NCI-H524 treated with DMSO at 0.1 percent for 48 hours (cell line): ENCODE measurements at places on chromosomes 11 and 22.
A peak's percentile ranks its signal among the peaks of the same experiment; 100 is the strongest.

GRCh38 chr22:24003887-24004286 is 1.4 kb downstream of the GSTT4 start:
- no peak for DNase-seq

DNA sequence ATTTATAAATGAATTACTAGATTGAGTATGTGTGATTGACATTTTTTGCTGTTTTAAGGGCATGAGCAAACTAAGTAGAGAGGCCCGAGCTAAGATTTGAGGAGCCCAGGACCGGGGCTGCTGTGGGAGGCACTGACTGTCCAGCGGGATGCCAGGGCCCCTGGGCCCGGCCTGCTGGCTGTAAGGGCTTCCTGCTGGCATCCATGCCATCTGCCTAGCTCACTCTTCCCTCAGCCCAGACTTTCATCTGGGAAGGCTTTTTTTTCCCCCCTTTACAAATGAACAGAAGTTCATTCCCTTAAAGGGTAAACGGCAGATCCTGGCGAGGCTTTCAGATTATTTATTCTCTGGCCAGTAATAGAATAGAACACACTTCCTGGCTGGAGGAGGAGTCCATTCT is 16.0 kb upstream of the TP53I11 start:
- DNase-seq: no peak

DNA sequence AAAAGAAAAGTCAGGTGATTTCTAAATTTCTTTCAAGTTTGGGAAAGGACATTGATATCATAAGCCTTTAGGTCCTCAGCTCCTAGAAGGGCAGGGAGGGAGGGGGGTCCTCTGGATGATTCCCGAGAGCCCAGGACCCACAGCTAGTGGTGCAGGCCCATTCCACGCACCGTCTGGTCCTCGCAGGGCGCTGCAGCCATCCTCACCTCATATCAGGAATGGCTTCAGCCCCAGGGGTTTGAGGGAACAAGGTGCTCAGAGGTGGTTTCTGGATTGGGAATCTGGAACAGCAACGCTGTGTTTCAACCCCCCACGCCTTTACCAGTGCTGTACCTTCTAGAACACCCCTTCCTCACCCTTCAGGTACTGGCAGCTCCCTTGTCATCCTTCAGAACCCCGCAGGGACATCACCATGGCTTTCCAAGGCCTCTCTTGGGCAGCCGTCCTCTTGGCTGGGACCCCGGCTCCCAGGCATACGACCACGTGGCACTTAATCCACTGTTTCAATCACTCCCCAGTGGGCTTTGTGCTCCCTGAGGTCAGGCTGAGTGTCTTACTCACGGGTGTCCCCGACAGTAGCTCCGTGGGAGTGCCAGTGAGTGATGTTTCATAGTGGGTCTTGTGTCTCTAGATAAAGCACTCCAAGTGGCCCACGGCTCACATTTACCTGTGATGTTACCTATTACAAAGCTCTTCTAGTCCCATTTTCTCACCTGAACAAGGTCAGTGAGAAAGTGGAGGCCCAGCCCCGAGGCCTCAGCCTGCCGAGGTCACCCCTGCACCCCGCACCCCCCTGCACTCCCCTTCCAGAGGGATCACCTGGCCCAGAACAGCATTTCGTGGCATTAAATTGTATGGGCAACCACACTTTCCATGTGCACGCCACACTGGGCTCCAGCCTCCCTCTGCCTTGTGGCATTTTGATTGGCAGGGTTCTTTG is 93.9 kb downstream of the MORC2 start:
- DNase-seq: no peak

GRCh38 chr11:24234822-24235508 is 261.9 kb upstream of the LUZP2 start:
- DNase-seq: no peak

GRCh38 chr11:42201603-42202148 is 742.2 kb upstream of the LRRC4C start:
- no peak for DNase-seq

DNA sequence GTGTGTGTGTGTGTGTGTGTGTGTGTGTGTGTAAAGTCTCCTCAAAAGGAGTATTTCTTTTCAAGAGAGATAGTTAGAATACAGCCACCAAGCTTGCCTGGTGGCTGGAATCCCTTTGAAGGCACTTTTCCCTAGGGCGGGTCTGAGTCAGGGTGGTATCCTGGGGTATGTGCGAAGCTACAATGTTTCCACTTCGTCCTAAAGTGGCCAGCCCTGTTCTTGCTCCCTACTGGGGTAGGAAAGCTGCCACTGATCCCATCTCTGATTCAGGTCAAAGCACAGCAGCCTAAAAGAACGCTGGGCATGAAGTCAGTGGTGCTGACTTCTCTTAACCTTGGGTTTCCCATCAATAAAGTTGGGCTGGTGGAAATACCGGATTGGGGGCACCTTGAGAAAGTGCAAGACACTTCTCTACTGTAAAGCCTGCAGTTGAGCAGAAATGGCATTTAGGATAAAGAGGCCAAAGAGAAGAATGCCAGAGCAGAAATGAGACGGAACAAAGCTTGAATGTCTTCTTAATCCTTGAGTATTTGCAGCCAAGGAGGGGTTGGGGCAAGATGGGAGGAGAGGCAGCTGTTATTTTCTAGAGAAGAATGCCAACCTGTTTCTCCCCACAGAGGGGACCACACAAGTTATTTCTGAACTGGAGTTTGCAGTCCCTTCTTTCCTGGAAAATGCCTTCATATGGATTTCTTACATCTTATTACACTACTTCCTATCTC is 35.3 kb downstream of the ZNRF3 start:
- peak; percentile 32 for DNase-seq

- no peak for DNase-seq
Measured at GRCh38 chr22:22210889-22211833, 33.4 kb upstream of the VPREB1 start.

DNA sequence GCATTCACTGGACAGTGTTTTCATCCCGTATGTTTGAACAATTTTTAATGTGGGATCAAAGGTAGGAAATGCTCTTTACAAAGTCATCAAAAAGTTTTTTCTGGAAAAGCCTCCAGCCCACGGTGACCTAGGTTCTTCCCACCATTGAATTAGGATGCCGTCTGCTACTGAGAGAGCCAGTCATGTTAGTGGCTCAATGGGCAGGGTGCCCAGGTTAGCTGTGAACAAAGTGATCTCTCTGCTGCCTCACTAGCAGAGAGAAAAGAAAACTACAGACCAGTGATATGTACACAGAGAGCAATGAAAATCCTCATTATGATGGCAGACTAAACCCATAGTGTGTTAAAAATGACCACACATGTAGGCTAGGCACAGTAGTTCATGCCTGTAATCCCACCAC is 32.4 kb downstream of the KCNQ1 start:
- no peak for DNase-seq

DNA sequence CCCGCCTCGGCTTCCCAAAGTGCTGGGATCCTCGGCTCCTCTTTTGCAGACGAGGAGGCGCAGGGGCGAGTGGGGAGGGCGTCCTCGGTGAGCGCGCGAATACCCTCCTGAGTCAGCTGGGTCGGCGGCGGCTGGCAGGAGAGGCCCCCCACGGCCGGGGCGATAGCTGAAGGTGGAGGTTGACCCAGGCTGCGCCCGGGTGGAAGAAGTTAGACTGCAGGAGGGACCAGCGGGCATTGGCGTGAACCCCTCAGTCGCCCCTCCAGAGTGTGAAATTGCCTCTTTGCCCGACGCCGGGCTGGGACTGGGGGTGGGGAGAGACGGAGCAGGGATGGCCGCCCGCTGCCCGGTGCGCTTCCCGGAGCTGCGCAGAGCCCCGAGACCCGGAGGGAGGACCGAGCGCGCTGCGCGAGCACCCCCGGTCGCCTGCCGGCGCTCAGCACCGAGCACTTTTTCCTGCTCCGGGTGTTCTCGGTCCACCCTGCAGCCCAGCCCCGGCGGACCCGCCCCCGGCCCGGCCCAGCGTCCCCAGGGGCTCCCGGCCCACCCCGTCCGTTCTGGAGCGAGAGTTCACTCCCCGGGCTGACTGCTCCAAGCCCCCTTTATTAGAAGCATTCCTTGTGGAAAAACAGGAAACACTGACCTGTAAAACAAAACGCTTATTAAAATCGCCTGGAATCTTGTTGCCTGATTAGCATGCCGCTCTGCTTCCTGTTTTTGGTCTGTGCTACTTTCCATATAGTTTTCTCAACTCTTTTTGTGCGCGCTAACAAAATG is 13.7 kb upstream of the CPT1A start:
- DNase-seq: no peak

GRCh38 chr11:77104727-77105126 is 2.1 kb downstream of the OMP start:
- no peak for DNase-seq

DNA sequence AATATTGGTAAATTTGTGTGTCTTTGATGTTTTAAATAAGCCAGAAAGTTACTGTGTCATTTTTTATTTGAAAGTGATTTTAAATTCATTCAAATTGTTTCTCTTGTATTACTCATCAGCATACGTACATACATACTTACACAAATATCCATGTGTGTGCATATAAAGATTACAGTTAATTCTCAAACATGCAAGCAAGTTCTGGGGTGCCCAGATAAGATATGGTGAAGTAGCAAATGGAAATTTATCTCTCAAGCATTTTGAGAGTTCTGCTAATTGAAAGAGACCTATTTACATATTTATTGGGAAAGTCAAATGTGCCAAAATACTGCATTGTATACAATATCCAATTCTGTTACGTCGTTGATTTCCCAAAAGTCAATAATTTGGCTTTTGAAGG is 1024.0 kb upstream of the CNTN5 start:
- no peak for DNase-seq

DNA sequence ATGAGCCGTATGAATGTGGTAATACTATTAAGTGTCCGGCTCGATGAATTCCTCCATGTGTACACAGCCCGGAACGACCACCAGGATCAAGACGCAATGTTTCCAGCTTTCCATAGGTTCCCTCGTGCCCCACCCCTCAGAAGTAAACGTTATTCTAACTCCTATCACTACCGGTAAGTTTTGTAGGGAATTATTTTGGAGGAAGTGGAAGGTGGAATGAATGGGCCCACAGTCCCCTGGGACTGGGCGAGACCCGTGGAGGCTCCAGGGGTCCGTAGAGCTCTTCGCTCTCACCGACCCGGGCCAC is 720 bp upstream of the FAR1 start:
- no peak for DNase-seq
